Activated T-cell treated with anti-CD3 and anti-CD28 coated beads, Interleukin-2, amount 50 U/mL, for 72 hours (primary cell): ENCODE measurements at places on chromosomes 12 and 14.

DNA sequence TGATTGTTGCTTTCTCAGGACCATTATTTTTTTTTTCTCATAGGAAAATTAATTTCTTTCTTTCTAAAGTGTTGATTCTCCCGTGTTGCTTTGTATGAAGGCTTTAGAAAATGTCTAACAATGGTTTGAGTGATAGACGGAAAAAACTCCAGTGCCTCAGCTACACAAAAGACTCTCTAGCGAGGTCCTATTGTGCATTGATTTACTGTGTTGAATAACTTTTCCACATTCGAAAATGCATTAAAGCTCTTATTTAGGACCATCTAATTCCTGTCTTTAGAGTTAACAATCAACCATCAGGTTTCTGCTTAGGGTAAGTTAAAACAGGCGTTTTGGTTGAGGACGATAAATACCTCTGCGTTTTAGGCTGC lies 99.6 kb downstream of the PTPN11 start:
- no peaks in the 10 kb centered on the region for H3K27me3 ChIP-seq
- no peak overlapping the region for H3K27ac ChIP-seq
- no peak overlapping the region for H3K4me3 ChIP-seq
- DNase-seq, result no peak
- no peaks in the 10 kb centered on the region for H3K36me3 ChIP-seq

GRCh38 chr12:84910549-84911241 lies 1.9 kb downstream of the SLC6A15 start:
- H3K4me3 ChIP-seq, result peak overlapping the region; percentile 80
- peaks cover 2% of the 10 kb centered on the region for H3K36me3 ChIP-seq
- H3K4me1 ChIP-seq, result peaks cover 6% of the 10 kb centered on the region
- DNase-seq, result no peak

DNA sequence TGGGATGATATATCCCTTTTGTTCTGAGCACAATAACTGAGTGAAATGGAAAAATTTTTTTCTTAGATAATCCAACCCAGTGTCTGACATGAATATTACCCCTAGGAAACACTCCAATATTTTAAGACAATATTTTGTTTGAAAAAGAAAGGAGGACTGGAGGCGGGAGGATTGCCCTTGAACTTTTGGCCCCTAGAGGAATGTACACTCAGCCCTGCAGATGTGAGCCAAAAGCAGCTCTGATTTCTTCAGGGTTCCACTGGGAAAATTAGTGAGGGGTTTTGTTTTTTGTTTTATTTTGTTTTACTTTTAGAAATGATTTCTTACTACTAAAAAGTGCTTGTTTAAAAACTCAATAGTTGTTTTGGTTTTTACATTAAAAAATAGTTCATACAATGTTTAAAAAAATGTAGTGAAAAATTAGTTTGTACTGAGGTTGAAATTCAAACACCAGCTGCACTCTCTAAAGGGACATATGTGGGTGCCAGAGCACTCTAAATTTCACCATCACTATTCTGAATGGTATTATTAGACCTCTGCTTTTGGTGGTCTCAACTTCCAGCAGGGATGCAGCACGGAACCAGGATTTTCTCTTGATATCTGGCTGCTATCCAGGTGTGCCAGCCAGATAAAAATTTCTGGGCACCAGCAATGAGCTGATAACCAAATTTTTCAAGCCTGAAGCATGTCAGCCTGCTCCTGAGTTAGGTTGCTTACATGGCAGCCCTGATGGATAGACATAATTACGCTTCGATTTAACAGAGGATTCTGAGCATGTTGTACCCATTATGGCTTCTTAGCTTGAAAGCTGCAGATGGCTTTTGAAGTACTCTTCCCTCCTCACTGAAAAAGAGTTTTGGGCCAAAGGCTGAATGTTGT lies 141.9 kb downstream of the ANO6 start:
- H3K27ac ChIP-seq, result no peak overlapping the region
- H3K27me3 ChIP-seq, result no peaks in the 10 kb centered on the region
- no peak for DNase-seq
- peaks cover 10% of the 10 kb centered on the region for H3K36me3 ChIP-seq
- no peak overlapping the region for H3K4me3 ChIP-seq

- H3K4me1 ChIP-seq, result peaks cover 6% of the 10 kb centered on the region
- H3K4me3 ChIP-seq, result no peak overlapping the region
- no peaks in the 10 kb centered on the region for H3K27me3 ChIP-seq
Observed at GRCh38 chr12:98533723-98534251, 18.4 kb downstream of the TMPO start.

GRCh38 chr12:93573552-93574223 lies 1.2 kb downstream of the SOCS2 start:
- H3K4me1 ChIP-seq, result peaks cover 38% of the 10 kb centered on the region
- no peak overlapping the region for H3K27ac ChIP-seq
- peak; percentile 15 for DNase-seq
- peaks cover 29% of the 10 kb centered on the region for H3K27me3 ChIP-seq

DNA sequence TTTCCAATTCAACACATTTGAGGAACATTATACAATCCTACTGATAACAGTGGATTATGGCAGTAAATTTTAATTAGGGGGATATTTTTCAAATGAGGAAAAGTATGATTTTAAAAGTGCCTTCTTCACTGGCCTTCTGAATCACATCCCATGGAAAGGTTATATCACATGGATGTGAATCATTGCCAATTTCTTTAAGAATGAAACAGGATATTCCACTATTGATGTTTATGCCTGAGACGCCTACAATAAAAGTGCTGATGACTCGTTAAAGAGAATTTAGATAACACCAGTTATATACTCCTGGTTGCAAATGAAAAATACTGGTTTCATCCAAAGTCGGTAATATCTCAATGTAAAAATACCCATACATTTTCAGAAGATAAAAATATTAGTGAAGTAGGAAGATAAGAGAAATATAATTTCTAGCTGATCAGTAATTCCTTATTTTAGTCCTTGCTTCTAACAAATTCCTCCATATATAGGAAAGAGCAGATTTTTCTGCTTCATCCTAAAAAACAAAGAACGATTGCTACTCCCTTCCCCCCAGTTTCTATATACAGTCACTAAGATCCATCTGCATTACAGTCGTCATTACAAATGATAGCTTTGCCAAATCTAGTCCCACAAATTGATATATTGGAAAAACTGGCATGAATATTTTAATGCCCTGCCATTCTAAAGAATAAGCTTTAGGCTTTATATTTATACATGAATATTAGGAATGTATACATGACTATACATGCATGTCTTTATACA lies 139.5 kb upstream of the SOX5 start:
- no peaks in the 10 kb centered on the region for H3K4me1 ChIP-seq
- no peak overlapping the region for H3K4me3 ChIP-seq
- no peak overlapping the region for H3K27ac ChIP-seq
- DNase-seq, result no peak
- no peaks in the 10 kb centered on the region for H3K27me3 ChIP-seq

- H3K4me3 ChIP-seq, result no peak overlapping the region
- no peak for DNase-seq
- no peaks in the 10 kb centered on the region for H3K4me1 ChIP-seq
- H3K27ac ChIP-seq, result no peak overlapping the region
- H3K27me3 ChIP-seq, result peaks cover 5% of the 10 kb centered on the region
Observed at GRCh38 chr12:13676880-13677279, 304.5 kb downstream of the GRIN2B start.

DNA sequence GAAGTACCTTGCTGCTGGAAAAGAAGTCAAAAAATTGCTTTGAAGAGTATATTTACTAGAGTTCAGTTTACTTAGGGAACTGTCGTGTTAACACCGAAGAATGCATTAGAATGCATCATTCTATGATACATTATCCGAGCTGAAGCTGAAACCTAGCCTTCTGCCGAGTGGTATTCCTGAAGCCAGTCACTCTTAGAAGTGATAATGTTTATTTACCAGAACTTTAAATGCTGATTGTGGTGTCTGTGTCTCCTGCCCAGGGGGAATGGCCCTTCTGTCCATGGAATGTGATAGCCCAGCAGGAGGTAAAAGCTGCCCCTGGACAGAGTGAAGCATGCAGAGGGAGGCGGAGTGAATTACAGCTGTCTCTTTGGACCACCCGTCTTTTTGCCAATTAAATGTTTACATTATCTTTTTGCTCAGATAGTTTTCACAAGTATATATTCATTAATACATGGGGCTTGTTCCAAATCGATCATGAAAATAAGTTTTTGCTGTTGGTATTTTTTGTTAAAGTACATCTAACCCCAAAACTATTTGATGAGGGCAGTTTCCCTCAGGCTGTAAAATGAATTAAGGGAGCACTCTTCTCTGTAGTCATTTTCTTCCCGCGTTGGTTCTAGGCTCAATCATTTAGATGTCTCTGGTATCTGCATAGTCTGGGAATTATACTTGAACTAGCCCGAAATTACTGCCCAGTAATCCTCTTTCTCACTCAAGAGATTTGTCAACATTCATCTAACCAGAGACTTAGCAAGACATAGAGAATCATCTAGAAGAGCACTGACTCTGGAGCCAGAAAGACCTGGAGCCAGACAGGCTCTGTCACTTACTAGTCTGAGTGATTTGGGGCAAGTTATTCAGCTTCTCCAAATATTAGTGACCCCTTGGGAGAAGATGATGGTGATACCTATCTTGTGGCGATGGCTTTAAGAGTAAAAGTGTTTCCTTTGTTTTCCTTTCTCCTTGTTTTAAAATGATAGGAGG lies 147.6 kb downstream of the CRADD start:
- no peaks in the 10 kb centered on the region for H3K36me3 ChIP-seq
- H3K27ac ChIP-seq, result no peak overlapping the region
- no peak overlapping the region for H3K4me3 ChIP-seq
- H3K4me1 ChIP-seq, result peaks cover 5% of the 10 kb centered on the region

GRCh38 chr14:28778138-28779117 lies 11.8 kb downstream of the FOXG1 start:
- no peak for DNase-seq
- H3K36me3 ChIP-seq, result peaks cover 9% of the 10 kb centered on the region
- H3K4me3 ChIP-seq, result no peak overlapping the region
- H3K27ac ChIP-seq, result no peak overlapping the region
- peaks cover 66% of the 10 kb centered on the region for H3K27me3 ChIP-seq

DNA sequence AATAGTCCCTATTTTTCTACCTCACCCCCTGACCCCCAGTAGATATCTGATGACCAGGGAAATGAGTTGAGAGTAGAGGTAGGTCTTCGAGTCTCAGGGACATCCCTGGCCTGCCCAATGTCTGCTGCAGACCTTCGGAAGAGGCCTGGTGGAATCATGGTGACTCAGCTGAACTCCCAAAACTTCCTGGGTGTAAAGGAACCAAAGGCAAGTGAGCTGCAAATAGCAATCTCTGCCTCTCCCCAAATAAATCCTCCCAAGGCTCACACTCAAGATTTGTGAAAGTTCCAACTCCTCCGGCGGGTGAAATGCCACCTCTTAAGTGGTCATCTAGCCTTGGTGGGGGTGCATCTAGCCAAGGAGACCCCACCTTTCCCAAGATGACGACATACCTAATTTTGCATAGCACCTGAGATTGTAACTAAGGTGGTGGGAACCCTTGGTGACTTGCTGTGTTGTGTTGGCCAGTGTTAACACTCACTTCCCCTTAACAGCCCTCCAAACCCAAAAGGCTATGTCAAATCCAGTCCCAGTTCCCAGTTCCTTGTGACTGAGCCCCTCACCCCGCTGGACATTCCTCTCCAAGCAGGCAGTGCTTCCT lies 6.3 kb downstream of the ZFP36L1 start:
- peaks cover 74% of the 10 kb centered on the region for H3K4me1 ChIP-seq
- H3K36me3 ChIP-seq, result peaks cover 25% of the 10 kb centered on the region
- no peak for DNase-seq
- H3K4me3 ChIP-seq, result peak overlapping the region; percentile 73
- peak overlapping the region; percentile 78 for H3K27ac ChIP-seq
- H3K27me3 ChIP-seq, result no peaks in the 10 kb centered on the region

- no peak overlapping the region for H3K4me3 ChIP-seq
- peaks cover 14% of the 10 kb centered on the region for H3K27me3 ChIP-seq
- H3K4me1 ChIP-seq, result no peaks in the 10 kb centered on the region
- H3K36me3 ChIP-seq, result no peaks in the 10 kb centered on the region
- DNase-seq, result no peak
Observed at GRCh38 chr12:28035500-28035899, 63.0 kb upstream of the PTHLH start.

- no peaks in the 10 kb centered on the region for H3K36me3 ChIP-seq
- H3K4me3 ChIP-seq, result no peak overlapping the region
- H3K4me1 ChIP-seq, result no peaks in the 10 kb centered on the region
- no peak overlapping the region for H3K27ac ChIP-seq
- DNase-seq, result no peak
Observed at GRCh38 chr12:18750085-18750484, 12.2 kb downstream of the CAPZA3 start.

GRCh38 chr14:101878822-101879528 lies 85.4 kb upstream of the DYNC1H1 start:
- peaks cover 11% of the 10 kb centered on the region for H3K36me3 ChIP-seq
- H3K4me3 ChIP-seq, result peak overlapping the region; percentile 77
- H3K27me3 ChIP-seq, result no peaks in the 10 kb centered on the region
- peak overlapping the region; percentile 98 for H3K27ac ChIP-seq
- H3K4me1 ChIP-seq, result peaks cover 87% of the 10 kb centered on the region

DNA sequence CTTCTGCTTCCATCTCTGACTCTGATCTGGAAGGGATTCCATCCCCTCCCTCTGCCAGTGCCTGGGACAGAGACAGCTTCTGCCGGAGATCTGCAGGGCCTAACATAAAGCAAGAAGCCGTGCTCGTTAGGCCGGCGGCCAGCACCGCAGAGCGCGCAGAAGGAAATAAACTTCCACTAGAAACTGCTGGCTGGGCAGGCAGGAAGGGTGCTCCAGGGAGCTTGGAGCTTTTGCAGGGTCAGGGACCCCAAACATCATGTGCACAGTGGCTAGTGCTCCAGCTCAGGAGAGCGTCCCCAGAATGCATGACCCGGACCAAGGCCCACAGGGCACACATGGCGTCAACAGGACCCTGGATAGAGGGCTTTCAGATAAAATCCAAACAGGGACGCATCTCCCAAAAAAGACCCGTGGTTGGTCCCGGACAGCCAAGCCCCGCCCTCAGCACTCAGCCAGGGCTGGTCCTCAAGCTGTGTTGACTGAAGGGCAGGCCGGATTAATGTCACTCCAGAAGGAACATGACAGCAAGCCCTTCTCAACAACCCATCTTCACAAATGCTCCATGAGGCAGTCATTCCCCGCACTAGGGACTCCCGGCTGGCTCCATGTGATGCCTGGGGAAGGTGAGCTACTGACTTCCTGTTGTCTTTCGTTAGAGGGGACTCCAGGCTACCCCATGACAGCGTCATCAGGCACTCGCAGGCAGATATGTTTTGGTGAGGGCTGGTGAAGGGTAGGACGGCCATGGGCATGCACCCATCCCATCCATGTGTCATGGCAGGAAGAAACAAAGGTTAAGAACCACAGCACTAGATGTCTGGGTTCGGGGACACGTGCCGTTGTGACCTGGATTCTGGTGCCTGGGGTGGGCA lies 121.5 kb downstream of the CALM1 start:
- H3K36me3 ChIP-seq, result no peaks in the 10 kb centered on the region
- H3K27ac ChIP-seq, result no peak overlapping the region
- H3K4me1 ChIP-seq, result no peaks in the 10 kb centered on the region
- H3K27me3 ChIP-seq, result no peaks in the 10 kb centered on the region
- no peak overlapping the region for H3K4me3 ChIP-seq

DNA sequence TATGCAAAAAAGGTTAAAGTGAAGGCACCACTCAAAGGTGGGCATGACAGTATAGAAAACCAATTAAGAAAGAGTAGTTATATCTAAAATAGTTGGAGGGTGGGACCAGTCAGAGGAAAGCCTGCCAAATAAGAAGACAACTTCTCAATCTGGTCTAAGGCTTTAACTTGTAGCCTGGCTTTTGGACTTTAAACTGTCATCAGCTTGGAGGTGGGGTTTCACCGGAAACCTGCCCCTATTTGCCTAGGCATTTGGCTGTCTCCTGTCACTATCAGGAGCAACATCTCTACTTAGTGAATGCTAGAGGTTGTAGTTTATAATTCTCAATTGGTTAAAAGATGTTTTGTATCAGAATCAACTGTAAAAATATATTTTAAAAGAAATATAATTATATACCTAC lies 107.3 kb downstream of the SLCO1B3 start:
- no peak overlapping the region for H3K4me3 ChIP-seq
- H3K4me1 ChIP-seq, result no peaks in the 10 kb centered on the region
- no peaks in the 10 kb centered on the region for H3K27me3 ChIP-seq
- H3K36me3 ChIP-seq, result no peaks in the 10 kb centered on the region
- H3K27ac ChIP-seq, result no peak overlapping the region
- no peak for DNase-seq
